ENCODE measurements at places on chromosomes 4 and X.
A peak's percentile ranks its signal among the peaks of the same experiment; 100 is the strongest.

DNA sequence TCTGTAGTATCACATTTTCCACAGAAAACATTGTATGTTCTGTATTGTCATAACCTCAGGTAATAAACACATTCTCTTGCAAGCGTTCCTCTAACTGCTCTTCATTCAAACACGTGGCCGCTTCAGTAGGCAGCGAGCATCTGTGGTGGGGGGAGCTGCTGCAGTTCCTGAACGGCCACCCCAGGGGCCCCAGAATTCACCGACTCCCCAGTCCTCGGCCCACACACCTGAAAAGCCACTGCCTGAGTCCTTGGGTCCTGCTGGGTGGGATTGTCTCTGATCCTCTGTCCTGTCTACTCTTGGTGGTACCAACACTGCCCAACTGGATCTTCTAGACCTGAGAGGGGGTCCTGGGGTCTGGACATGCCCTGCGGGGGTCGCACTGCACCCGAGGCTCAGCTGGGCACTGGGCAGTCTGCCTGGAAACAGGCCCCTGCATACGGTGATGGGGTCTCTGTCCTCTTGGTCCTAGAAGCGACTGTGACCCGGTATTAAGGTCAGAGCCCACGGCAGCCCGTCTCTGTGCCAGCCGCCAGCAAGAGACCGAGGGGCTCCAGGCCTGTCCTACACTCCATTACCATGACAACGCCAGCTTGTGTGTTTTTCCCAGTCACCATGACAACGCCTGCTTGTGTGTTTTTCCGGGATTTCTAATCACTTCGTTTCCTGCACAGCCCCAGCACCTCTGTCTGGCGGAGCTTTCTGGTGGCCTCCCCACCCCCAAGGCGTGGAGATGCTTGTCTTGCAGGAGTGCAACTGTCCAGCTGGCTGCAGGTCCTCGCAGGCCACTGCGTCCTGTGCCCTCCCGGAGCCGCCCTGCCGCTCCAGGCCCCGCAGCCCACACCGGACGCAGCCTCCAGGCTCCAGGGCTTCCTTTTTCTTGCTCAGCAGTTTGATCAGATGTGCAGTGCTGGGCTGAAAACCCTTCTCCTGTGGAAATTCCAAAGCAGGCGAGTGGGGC is 16.0 kb downstream of the CTBP1 start:
- no peak for DNase-seq

- DNase-seq: no peak
These were observed 291.7 kb downstream of the USP46 start for GRCh38 chr4:52367282-52367830.

- no peak for DNase-seq
These were observed 191.4 kb upstream of the LEF1 start for GRCh38 chr4:108359986-108360681.

- DNase-seq: no peak
These were observed 92.6 kb upstream of the KDR start for GRCh38 chr4:55218041-55218440.

DNA sequence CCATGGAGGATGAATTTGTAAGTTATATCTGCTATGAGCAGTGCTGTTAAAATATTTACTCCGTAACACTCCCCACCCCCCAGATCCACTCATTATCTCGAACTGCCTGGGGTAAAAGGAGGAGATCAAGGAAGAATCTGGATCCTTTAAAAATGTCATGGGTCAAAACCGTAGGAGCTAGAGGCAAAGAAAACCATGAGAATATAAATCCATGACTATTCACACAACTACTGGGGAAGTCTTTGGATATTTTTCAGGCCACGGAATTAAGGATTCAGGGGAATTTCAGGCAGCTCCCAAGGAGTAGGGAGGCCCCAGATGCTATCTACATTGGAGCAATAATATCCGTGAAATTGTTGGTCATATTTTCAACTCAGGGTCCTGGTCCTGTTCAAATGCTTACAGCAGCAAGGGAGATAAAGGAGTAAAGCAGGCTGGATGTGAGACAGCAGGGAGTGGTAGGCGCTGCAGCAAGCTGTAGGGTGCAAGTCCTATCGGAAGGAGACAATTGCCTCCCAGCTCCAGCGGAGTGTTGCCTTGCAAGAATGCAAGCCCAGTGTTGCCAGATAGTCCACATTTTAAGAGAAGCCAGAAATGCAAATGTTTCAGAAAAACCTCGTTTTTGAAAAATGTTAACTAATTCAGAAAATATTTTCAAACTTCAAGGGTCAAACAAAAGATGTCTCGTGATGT is 116.2 kb upstream of the KIT start:
- DNase-seq: no peak

DNA sequence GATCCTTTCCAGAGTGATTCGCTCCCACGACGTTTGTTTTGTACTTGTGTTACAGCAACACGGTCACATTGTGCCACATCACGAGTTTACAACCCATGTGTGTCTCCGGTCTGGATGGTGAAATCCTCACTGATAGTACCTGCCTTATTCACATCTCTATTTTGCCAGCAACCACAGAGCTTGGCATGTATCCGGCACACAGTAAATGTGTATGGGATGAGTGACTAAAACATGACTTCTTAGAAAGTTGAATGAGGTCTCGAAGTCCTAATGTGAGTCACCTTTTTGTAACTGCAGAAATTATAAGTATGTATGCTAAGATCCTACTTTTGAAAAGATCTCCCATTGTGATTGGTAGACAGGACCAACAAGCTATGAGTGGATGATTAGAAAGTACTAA is 7.5 kb downstream of the STOX2 start:
- DNase-seq: no peak

GRCh38 chrX:25131055-25131454 is 115.3 kb upstream of the ARX start:
- no peak for DNase-seq

- no peak for DNase-seq
These were observed 511.5 kb upstream of the ATOH1 start for GRCh38 chr4:93317057-93317456.

- DNase-seq: no peak
These were observed 256.2 kb downstream of the EVC2 start for GRCh38 chr4:5452156-5452555.

DNA sequence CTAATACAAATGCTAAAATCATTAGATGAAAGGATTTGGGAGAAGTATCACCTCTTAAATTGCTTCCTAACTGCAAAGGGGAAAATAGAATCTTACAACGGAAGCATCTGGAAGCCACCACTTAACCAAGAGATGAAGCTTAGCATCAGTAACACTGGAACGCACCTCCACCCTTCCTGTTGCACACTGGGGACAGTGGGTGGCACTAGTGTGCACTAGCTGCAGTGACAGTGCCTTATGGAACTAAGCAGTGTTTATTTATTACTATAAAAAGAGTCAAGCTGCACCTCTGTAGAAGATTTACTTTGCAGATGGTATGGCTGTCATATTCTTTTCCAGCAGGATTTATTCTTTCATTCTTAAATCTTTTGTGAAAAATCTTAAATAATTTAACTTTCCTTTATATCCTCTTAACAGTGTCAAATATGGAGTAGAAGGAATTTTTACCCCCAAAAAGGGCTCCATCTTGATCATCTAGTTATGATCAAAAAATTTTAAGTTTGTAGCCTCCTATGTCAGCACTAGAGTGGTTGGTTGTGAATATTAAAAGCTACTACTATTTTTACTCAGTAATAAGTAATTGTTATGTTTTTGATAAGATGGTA is 76.7 kb downstream of the SCD5 start:
- DNase-seq: no peak

DNA sequence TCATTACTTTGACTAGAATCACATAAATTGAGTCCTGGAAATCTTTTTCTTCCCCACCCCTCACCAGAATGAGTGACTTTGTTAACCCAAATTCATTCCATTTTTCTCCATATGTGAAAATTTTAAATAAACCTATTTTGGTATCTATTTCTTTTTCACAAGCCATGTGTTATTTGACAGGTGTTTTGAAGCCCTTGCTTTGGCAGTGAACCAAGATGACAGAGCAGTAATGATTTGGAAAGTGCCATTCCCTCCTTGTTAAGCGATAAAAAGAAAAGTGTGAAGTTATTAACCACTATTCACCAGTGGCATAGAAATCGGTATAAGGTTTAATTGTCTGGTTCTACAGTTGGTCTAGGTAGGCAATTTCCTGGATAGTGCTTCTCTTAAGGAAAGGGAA is 66.1 kb downstream of the POLA1 start:
- no peak for DNase-seq

DNA sequence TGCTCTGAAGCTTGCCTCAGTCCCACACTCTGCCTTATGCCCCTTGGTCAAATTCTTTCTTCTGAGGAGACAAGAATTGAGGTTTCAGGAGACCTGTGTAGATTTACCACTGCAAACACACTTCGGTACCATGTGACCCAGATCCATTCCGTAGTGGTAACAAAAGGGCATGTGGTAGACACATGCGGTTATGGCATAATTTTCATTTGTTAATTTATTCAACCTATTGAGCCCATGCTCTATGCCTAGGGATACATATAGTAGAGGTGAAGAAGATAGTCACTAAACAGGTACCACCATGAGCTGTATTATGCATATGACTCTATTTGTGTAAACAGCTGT is 190.9 kb downstream of the NDST4 start:
- no peak for DNase-seq

- DNase-seq: no peak
These were observed 157.4 kb upstream of the AMOT start for GRCh38 chrX:112997991-112998390.

- DNase-seq: no peak
These were observed 16.6 kb downstream of the DCK start for GRCh38 chr4:71009890-71010588.

DNA sequence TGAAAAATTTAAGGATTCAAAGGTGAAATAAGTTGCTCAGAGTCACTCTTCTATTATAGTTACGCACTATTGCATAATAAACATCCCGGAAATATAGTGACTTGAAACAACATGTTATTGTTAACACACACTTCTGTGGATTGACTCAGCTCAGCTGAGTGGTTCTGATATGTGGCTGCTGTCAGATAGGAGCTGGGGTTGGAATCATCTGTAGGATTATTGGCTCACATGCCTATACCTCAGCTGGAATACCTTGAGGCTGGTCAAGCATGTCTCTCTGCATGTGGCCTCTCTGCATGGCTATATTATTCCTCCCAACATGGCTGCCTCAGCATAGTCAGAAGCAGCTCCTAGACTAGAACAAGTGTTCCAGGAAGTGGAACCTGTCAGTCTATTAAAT is 486.7 kb upstream of the MAGEB2 start:
- no peak for DNase-seq

DNA sequence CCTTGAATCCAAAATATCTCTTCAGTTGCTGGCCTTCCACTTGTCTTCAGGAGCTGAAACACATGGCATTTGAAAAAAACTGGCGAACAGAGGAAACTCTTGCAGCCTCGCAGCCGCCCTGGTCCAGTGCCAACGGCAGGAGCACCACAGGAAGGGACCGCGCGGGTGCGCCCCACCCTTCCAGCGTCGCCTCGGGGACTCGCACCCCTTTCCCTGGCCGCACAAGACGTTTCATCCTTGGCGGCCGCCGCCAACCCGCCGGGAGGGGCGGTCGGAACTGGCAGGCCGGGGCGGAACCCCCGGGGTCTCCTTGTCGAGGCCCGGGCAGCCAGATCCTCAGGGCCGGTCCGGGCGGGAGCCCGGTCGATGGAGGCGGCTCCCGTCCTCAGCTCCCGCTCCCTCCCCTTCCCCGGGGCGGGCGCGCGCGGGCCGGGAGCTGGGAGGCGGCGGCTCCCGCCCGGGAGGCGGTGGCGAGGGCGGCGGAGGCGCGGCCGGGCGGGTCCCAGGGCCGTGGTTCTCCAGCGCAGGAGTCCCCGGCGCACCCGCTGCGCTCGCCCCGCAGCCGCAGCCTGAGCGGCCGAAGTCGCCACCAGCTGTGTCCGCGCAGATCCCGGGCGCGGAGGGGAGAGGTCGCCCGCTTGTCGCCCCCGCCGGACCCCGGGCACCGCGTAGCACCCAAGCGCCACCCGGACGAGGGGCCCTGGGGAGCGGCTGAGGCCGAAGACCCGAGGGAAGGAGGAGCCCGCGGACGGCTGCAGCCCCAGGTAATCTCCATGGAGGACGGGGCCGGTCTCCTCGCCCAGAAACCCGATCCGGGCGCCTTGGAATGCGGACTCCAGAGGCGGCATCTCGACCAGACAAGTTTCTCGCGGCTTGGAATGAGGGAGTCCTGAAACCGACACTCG is 886 bp upstream of the NDST3 start:
- DNase-seq: no peak

GRCh38 chrX:40552768-40553167 is 28.0 kb upstream of the ATP6AP2 start:
- DNase-seq: no peak

DNA sequence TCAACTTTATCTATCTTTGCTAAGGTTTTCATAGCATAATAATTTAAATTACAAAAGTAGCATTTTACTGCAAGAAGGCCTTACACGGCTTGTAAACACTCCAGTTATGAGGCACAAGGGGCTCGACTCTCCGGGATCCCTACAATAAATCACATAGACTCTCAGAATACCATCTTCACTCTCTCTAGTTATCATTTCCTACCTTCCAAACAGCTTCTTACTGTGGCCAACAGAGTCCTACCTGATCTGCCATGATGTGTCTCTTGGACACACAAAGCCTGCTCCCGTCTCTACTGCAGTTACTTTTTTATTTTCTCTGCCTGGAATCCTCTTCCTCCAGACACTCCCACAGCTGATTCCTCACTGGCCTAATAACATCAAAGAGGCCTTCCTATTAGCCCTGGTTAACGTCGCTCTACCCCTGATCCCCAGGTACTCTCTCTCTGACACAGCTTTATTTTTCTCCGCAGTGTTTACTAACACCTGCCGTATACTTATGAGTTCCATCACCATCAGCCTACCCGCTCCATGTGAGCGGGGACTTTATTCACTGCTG is 559.6 kb upstream of the DIPK2B start:
- DNase-seq: no peak

DNA sequence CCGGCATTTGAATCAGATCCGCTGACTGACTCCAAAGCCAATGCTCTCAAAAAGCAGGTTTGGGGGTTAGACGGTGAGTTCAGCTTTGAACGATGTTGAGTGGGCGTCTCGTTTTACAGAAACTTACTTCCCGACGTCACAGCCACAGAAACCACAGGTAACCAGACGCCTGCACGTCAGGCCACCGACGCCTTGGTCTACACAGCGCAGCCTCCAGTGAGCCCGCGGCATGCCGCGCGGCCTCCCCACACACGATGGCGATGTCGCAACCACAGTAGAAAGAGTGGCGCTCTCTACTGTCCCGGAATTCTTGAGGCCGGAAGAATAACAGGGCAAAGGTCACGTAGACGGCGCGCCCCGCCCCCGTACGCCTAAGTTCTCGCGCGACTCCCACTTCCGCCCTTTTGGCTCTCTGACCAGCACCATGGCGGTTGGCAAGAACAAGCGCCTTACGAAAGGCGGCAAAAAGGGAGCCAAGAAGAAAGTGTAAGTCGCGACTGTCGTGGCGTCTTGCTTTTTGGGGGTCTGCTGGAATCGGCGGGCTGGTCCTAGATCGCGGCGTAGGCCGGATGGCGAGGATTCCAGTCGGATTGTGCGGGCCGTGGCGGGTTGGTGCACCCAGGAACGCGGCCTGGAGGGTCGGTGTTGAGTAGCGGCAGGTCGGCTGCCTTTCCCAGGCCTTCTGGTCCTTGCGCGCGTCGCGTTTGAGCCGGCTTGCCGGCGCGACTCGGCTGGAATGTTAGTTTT is at the start of gene RPS3A:
TSS of gene RPS3A (plus strand) at position 400 of the 747 bp plus-strand sequence. CDS start at position 425, 25 bp downstream.
- peak; percentile 98 for DNase-seq

- DNase-seq: no peak
These were observed 57.0 kb downstream of the CEP44 start for GRCh38 chr4:174340714-174341113.

GRCh38 chr4:26361297-26361696 is 40.5 kb downstream of the RBPJ start:
- DNase-seq: no peak
